Astrocyte of the spinal cord (primary cell): ENCODE measurements at places on chromosomes 4 and X.
A peak's percentile ranks its signal among the peaks of the same experiment; 100 is the strongest.

GRCh38 chr4:6939761-6940743 lies 30.4 kb downstream of the TBC1D14 start:
- no peak for DNase-seq

- DNase-seq, result no peak
Observed at GRCh38 chrX:132059973-132060540, 37.0 kb downstream of the STK26 start.

DNA sequence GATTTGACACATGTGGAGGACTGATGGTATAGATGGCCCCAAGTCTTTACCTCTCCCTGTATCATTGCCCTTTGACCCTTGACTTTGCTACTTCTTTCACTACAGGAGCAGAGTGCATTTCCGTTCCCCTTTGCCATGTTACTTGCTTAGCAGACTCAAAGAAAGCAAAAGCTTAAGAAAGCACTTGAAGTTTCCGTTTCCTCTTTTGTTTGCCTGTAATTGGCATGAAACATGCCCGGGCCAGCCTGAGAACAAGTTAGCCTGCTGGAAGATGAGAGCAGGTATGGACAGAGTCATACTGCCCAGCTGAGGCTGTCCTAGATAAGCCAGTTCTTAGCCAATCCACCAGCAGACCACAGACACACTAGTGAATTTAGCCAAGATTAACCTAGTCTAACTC lies 206.0 kb downstream of the BCOR start:
- no peak for DNase-seq

- peak; percentile 40 for DNase-seq
Observed at GRCh38 chrX:48864210-48864609, 28.8 kb upstream of the PCSK1N start.

- no peak for DNase-seq
Observed at GRCh38 chrX:118131336-118131735, 14.7 kb upstream of the KLHL13 start.

GRCh38 chrX:115226929-115227328 lies 7.0 kb downstream of the LRCH2 start:
- peak; percentile 12 for DNase-seq

DNA sequence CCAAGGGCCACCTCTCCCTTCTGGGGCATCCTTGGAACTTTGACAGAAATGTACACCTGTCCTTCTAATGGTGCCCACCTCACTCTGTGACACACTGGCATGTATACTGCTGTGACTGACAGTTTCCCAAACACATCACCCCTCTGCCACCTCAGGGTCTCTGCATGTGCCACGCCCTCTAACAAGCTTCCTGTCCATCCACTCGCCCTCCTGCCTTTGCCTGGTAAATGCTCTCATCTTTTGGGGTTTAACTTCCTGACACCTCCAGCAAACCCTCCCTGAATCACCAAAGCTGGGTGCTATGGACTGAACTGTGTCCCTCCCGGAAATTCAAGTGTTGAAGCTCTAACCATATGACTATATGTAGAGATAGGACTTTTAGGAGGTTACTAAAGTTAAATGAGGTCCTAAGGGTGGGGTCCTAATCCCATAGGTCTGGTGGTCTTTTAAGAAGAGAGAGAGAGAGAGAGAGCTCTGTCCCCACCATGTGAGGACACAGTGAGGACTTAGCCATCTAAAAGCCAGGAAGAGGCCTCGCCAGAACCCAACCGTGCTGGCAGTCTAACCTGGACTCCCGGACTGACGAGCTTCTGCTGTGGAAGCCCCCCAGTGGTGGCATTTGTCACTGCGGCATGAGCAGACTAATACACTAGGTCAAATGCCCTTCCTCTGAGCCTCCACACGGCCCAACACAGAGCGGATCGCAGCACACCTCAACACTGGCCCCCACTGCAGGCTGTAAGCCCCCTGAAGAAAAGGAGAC lies 95.6 kb downstream of the AFAP1 start:
- peak; percentile 87 for DNase-seq

DNA sequence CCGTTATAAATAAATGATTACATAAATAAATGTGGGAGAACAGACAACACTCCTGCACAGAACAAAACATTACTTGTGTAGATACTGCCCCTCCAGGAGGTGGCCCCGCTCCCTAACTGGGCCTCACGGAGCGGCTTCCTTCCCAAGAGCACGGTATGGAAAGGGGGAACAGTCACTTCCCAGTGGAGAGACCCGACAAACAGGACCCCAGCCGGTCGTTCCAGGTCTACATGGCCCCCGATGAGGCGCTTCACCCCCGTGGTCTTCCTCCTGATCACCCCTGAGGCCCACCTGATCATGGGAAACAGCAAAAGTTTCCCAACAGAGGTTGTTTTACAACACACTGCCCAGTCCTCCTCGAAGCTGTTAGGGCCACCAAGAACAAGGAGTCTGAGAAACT lies 6.6 kb upstream of the SLC6A8 start:
- no peak for DNase-seq

DNA sequence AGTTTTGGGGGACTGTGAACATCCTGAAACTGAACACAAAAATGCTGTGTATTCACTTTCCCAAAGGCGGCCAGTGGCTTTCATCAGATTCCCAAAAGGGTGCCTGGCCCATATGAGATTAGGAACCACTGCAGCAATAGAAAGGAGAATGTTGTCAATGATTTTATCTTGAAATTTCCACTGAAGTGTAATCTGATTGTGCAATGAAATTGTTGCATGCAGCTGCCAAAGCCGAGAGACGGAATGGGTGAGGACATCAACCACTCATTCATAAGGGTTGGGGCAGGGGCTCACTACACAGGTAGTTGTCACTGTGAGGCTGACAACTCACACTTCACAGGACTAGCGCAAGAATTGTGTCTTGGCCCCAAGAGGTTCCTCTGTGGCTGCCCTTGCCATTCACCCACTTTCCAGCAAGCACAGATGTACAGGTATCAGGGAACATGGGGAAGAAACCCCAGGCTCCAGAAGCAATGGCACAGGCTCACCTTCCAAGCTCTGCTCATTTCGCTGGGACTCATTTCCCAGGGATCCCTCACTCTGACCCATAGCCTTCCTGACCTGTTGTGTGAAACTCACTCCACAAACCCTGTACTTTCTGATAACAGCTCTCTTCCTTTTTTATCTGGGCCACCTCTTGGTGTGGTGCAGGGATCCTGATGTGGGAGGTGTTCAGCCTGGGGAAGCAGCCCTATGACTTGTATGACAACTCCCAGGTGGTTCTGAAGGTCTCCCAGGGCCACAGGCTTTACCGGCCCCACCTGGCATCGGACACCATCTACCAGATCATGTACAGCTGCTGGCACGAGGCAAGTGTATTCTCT lies 48.8 kb downstream of the BMX start:
- no peak for DNase-seq

GRCh38 chr4:137427411-137427810 lies 104.9 kb downstream of the PCDH18 start:
- no peak for DNase-seq

- DNase-seq, result no peak
Observed at GRCh38 chr4:139266208-139266582, 13.8 kb downstream of the MGARP start.

DNA sequence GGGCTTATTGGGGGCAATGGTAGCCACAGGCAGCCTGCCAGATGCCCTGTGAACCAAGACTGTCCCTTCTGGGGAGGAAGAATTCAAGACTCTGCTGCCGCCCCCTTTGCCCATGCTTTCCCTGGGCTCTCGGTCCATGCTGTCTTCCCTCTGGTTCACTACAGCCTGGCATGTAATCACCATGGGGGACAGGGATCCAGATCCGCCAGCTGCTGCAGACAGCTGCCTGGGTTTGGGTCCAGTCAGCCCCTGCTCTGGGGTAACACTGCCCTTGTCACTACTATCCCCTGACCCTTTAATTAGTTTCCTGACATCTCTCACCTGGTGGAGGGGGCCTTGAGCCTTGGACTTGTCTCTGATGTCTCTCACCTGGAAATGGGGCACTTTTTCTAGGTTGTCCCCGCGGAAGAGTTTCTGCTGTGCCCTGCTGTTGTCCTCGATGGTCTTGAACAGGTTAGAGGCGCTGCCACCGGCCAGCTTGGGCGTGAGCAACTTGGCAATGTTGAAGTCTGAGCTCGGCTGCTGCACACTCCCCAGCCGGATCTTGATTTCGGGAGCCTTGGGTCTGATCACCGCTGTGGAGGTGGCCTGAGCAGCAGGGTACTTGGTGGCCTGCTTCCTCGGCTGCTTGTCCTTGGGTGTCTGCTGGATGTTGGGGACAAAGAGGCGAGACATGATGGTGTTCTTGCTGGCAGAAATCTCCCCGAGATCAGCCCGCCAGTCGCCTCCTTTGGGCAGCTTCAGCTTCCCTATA lies 6.4 kb downstream of the C4orf54 start:
- DNase-seq, result no peak

DNA sequence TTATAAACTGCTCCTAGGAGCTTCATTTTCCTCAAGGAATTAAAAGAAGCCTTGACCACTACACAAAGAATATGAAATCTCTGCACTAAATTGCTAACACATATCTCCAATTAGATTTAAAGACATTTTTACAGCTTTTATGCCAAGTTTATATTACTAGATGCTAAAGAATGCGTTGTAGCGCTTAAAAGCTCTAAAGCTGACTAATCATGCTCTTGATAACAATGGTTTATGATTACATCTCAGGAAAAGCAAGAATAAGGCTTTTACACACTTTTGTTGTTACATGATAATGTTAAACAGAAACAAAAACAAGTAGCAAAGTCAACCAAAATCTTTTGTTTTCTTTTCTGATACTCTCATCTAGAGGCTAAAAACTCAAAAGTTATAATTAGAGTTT lies 44.7 kb downstream of the SLC10A7 start:
- peak; percentile 16 for DNase-seq

DNA sequence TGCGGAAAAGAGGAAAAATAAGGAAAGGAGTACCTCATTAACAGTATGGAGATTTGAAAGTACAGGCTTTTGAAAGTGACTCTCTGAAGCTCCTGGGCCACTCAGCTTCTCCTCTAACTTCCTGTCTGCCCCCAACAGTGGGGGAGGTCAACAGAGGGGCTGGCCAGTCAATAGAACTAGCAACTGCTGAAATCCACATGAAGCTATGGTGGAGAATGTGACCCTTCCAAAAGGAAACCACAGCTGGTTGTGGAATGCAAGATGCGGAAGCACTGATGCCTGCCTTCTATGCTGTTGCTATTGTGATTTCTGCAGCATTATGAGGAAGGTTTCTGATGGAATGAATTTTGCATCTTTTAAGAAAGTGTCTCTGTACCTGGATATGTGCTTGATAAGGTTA lies 2.4 kb downstream of the CORIN start:
- DNase-seq, result peak; percentile 41

GRCh38 chr4:53563824-53564223 lies 27.5 kb downstream of the LNX1 start:
- DNase-seq, result peak; percentile 88

DNA sequence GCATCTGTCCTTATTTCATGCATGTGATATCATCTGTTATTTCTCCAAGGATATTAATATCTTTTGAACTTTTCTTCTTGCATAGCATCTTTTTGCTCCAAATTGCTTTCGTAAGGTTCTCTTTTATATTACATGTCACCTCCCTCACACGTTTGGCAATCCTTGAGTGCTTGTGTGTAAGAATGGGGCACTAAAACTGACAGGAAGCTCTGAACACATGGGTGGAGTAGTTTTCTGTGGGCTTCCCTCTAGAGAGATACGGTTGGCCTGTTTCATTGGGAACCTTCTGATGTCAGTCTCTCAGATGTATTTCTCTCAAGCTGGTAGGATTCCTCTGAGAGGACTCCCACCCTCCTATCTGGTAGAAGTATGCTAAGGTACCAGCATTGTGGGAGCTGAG lies 223.0 kb downstream of the MID1 start:
- no peak for DNase-seq

DNA sequence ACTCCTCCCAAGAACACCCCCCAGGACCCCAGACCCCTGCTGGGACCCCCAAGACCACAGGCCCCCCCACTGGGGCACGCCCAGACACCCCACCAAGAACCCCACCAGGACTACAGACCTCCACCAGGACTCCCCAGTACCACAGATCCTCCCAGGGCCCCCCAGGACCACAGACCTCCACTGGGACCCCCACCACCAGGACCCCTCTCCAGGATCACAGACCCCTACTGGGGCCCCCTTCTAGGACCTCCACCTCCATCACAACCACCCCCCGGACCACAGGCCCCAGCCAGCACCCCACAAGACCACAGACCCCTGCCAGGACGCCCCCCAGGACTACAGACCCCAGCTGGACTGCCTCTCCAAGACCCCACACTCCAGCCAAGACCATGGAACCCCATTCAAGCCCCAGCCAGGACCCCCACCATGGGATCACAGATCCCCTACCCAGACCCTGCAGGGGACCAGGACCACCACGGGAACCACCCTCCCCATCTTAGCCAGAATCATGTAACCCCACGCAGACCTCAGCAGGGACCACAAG lies 855 bp upstream of the DHRSX start:
- DNase-seq, result no peak

DNA sequence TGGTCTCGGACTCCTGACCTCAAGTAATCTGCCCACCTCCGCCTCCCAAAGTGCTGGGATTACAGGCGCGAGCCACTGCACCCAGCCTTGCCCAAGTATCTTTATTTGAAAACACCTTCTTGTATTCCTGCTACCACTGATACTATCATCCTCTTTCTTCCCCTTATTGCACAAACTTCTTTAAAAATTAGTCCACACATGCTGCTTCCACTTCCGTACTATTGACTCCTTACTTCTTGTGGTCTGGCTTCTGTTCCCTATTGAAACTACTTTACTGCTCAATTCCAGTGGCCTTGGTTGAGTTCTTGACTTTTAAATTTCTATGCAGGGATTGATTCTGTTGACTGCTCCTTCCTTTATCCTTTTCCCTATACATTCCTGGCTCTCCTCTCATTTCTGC lies 38.8 kb downstream of the MTM1 start:
- no peak for DNase-seq

- DNase-seq, result no peak
Observed at GRCh38 chr4:4572821-4573220, 31.0 kb upstream of the STX18 start.

- peak; percentile 83 for DNase-seq
Observed at GRCh38 chr4:110622841-110623717, at the start of gene PITX2. PITX2 (minus strand) TSS chr4:110623077; CDS start chr4:110622460, 617 bp downstream.

- no peak for DNase-seq
Observed at GRCh38 chr4:2798399-2799223, 5.7 kb downstream of the SH3BP2 start.

GRCh38 chr4:112127803-112128202 lies 17.5 kb upstream of the FAM241A start:
- peak; percentile 62 for DNase-seq

GRCh38 chr4:141195095-141195707 lies 25.5 kb upstream of the ZNF330 start:
- no peak for DNase-seq

GRCh38 chr4:123217664-123218063 lies 178.9 kb upstream of the SPRY1 start:
- DNase-seq, result no peak

- DNase-seq, result no peak
Observed at GRCh38 chr4:37988670-37989069, 28.5 kb downstream of the PTTG2 start.

DNA sequence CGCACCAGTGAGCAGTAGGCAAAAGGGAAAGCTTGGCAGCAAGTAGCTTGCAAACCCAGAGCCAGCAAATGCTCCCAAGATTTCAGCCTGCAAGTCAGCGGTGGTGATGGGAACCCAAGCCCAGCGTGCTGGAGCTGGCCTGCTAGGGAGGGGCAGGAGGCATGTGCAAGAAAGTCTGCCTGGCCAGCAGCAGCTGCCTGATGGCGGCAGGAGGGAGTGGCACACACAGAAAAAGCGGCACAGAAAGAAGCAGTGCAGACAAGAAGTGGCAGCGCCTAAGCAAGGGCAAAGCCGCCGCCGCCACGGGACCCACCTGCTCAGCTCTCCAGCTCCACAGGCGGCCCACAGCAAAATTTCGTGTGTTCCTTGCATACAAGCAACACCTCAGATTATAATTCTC lies 1206.5 kb upstream of the PABPC4L start:
- DNase-seq, result no peak

GRCh38 chr4:108512615-108513505 lies 107.5 kb upstream of the RPL34 start:
- peak; percentile 79 for DNase-seq
